Ovary (tissue), 10 donors: ENCODE measurements at places on chromosomes 6 and 20.

DNA sequence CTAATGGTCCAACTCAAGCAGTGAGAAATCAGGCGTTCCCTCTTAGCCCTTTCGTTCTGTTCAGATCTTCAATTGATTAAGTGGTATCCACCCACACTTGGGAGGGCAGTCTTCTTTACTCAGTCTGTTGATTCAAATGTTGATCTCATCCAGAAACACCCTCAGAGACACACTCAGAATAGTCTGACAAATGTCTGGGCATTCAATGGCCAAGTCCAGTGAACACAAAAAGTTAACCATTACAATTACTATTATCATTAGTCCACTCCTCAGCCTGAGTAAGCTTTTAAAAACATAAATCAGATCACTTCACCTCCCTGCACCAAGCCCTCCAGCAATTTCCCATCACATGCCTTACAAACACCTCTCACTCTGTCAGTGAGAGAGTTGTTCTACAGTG is 423.2 kb downstream of the RFPL4B start:
- no peak for DNase-seq

DNA sequence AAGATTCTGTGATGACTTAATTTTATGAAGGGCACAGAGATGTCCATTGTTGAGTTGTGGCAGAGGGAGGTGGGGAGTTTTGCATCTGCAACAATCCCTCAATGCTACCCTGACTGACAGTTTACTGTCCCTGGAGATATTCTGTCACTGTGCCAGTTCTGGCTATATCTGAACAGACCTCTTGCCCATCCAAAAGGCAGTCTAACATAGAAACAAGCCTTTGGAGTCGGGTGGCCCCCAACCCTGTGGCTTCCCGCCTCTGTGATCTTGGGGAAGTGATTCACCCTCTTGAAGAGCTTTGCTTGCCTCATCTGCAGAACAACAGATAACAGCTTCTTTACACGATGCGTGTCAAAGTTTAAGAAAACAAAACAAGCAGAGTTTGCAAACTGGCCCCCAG is 3.8 kb upstream of the E2F1 start:
- DNase-seq: peak; percentile 74

DNA sequence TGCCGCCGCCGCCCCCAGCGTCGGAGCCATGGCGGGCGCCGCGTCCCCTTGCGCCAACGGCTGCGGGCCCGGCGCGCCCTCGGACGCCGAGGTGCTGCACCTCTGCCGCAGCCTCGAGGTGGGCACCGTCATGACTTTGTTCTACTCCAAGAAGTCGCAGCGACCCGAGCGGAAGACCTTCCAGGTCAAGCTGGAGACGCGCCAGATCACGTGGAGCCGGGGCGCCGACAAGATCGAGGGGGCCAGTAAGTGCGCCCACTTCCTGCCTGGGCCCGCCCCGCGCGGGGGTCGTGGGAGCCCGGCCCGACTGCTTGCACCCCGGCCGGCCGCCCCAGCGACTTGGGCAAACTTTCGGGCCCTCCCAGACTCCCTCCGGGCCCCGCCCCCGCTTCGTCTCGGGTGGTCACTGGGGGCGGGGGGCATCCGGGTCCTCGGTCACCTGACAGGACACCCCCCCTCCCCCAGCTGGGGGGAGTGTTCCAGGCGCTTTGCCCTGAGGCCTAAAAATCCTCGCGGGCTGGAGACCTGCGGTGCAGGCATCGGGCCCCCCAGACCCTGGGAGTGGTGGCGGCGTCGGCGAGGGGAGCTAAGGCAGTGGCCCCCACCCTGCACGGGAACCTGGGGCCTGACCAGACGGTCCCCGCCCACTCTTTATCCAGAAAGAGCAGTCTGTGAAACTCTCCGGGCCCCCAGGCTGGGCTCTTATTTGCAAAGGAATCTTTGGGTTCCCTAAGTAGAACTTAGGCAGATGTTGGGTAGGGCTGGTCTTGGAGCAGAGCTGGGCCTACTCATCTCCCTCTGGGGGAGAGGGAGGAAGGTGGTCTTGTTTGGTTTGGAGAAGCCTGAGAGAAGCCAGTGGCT is 501 bp downstream of the PLCG1 start:
- DNase-seq: peak; percentile 88

GRCh38 chr6:47651505-47651944 is 46.9 kb upstream of the ADGRF4 start:
- no peak for DNase-seq

DNA sequence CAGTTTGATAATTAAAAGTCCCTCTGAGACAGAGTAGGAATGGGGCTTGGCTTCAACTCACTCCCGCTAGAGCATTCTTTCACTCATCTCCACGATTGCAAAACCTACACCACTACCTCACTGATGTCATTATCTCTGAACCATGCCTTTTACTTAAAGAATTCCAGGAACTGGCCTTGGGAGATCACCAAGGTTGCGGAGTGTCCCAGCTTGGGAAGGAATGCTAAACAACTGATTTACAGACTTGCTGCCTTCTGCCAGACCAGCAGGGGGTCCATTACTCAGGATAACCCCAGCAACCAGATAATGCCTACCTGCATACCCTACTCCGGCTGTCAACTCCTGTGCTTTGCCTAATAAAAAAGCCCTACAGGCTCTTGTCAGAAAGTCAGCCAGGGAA is 102.2 kb upstream of the RALGAPA2 start:
- DNase-seq: no peak

- no peak for DNase-seq
These were observed 73.4 kb upstream of the NOX3 start for GRCh38 chr6:155528982-155529453.

DNA sequence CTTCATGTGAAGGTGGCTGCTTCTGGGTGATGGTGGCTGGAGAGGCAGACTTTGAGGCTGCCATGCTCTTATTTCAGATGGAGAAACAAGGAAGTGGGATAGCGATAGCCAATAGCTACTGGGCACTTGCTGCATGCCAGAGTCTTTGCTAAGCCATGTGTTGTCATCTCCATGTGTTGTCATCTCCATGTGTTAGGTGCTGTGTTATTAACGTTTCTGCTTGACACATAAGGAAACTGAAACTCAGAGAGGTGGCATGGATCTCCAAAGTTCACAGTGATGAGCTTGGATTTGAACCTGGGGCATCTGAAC is 16.9 kb downstream of the KIAA1755 start:
- no peak for DNase-seq

GRCh38 chr6:134719911-134720310 is 230.0 kb downstream of the ALDH8A1 start:
- DNase-seq: no peak

DNA sequence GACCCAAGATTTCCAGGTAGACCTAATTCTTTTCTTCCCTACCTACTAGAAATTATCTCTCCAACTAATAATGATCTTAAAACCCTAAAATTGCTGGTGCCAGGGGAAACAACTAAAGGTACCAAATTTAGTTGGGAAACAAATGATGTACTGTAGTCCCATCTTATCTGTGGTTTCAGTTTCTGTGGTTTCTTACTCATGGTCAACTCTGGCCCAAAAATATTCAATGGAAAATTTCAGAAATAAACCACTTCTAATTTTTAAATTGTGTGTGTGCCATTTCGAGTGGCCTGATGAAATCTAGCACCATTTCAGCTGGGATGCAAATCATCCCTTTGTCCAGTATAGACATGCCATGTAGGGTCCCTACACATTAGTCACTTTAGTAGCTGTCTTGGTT is 475.2 kb upstream of the EPHA7 start:
- DNase-seq: no peak

- no peak for DNase-seq
These were observed 775 bp downstream of the PIGU start for GRCh38 chr20:34675993-34676641.

DNA sequence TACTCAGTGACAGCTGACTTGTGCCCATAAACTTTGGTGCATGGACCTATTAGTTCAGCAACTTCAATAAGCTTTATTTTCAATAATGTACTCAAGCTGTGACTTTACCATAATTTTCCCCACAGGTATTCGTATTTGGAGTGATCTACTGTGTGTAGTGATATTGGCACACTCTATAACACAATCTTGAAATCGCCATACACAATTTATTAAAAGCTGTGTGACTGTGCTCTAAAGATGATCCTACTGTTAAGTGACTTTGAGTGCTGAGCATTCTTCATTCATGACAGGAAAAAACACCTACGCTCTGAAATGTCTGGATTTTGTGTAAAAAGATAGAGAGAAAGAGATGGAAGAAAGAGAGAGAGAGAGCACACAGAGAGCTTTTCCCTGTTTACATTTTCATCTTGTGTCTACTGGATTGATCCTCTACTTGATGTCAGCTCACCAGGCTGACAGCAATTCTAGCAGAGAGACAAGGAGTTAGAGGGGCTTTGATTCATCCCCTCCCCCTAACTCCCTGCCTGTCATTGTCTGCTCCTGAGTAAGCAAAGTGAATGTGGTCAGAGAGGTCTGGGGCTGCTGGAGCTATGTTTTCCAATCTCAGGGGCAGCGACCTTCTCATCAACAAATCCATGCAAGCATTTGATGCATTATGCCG is 538.7 kb upstream of the POU3F2 start:
- DNase-seq: no peak

- no peak for DNase-seq
These were observed 219.6 kb downstream of the NRN1 start for GRCh38 chr6:5786969-5787720.

DNA sequence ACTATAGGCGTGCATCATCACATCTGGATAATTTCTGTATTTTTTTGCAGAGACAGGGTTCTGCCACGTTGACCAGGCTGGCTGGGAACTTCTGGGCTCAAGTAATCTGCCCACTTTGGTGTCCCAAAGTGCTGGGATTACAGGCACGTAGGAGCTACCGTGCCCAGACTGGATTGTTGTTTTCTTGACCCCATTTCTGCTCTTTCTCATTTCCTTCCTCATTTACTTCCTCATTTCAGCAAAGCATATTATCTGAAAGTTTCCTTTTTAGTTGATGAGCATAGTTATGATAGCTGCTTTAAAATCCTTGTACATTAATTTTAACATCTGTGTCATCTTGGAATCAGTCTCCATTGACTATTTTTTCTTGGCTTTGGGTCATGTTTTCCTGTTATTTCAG is 301.0 kb upstream of the RUNX2 start:
- DNase-seq: no peak

- no peak for DNase-seq
These were observed 360.7 kb downstream of the NKAIN2 start for GRCh38 chr6:124164343-124164742.

- DNase-seq: no peak
These were observed 46.7 kb upstream of the ISM1 start for GRCh38 chr20:13174402-13174801.

DNA sequence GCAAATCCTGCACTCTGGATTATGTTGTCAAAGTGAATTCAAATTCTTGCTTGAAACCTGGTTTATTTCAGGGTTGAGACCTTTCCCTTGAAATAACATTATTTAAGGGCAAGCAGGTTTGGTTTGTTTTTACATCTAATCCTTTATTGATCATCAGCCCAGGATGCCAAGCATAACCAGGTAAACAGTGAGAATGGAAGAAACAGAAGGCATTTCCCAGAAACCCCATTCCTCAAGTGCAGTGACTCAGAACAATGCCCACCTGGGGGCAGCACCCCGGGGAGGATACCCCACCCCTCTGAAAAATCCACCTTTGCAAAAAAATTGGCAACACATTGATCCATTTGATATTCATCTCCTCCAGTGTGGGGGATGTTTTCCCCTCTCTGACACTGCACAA is 32.5 kb downstream of the POFUT1 start:
- no peak for DNase-seq

- no peak for DNase-seq
These were observed 21.7 kb upstream of the MYLIP start for GRCh38 chr6:16106991-16107787.

DNA sequence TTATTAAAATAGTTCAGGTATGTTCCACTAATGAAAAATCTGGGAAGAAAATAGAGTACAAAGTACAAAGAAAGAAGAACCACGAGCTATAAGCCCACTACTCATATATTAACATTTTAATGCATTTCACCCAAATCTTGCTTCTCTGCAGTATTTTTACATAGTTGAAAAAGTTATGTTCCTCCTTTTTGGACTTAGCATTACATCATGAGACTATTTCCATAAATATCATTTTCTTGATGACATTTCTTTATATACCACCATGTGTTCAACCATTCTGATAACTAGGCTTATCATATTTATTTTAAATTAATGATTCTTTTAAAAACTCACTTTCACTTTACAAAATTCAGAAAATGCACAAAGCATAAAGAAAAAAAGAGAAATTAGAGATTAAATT is 3.0 kb downstream of the IPCEF1 start:
- DNase-seq: no peak

DNA sequence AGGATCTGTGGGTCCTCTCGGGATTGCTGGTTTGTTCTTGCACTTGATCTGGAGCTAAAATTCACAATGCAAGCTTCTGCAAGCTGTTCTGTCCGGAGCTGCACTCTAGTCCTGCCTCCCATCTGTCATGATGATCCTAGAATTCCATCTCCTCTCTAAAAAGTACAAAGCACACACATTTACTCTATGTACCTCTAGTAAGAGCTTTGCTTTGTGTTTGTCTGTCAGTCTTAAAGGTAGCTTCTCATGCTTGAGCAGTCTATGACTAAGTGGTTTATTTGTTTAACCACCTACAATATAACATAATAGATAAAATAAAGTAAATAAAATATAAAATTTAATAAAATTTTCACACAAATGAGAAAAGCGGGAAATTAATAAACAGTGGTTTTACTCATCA is 46.0 kb upstream of the PKIB start:
- no peak for DNase-seq

DNA sequence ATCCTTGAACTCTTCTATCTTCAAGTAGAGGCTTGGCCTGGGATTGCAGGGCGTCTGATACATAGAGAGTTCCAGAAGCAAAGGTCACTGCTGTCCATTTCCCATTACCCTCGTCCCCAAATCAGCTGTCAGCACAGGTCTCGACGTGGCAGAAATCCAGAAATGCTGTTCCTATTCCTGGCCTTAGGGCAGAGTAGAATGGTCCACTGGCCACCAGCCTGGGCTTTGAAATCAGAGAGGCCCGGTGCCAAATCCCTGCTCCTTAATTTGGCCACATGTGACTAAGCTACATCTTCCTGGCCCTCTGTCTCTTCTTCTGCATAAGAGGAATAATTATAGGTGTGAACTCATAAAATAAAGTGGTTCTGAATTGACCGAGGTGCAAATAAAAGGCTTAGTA is 40.9 kb upstream of the FAM83D start:
- no peak for DNase-seq

GRCh38 chr20:14219801-14220461 is 117.5 kb downstream of the FLRT3 start:
- DNase-seq: no peak

DNA sequence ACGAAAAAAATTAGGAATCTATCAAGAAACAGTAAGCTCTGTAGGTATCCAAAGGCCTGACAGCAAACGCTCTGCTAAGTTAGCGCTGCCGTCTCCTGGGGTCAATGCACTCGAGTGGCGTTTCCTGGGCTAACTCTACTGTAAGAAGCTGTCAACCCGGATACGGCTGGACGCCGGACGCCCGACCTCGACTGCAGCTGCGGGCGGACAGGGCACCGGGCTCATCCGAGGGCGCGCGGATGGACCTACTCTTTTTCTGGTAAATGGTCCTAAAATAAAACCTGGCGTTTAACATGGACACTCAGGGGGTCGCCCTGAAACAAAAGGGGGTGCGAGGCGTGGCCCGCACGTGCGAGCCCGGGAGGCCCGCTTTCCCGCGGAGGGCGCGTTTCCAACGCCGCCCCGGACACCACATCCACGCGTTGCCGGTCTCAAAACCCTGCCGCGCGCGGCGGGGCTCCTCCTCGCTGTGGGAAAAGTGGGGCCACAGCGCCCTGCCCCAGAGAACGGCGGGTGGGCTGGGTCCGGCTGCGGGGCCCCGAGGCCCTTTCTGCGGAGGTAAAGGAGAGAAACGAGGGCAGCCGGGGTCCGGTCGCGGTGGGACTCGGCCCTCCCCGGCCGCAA is 537 bp downstream of the TCP1 start:
- DNase-seq: no peak

- no peak for DNase-seq
These were observed 42.6 kb downstream of the NCOA3 start for GRCh38 chr20:47544240-47544639.
